SIG-M5 (cell line): ENCODE measurements at places on chromosomes 2 and 18.

DNA sequence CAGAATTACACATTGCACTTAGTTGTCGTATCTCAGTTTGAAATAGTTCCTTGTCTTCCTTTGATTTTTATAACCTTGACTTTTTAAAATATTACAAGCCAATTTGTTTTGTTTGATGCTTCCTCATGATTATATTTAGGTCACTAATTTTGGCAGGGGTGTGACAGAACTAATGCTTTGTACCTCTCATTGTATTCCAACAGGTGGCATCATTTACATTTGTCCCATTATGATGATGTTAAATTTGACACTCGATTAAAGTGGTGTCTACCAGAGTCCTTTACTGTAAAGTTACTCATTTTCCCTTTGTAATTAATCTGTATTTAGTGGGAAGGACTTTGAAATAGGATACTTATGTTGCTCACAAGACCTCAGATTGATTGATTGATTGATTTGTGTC, 21.5 kb upstream of the MFSD2B start:
- no peak for DNase-seq

DNA sequence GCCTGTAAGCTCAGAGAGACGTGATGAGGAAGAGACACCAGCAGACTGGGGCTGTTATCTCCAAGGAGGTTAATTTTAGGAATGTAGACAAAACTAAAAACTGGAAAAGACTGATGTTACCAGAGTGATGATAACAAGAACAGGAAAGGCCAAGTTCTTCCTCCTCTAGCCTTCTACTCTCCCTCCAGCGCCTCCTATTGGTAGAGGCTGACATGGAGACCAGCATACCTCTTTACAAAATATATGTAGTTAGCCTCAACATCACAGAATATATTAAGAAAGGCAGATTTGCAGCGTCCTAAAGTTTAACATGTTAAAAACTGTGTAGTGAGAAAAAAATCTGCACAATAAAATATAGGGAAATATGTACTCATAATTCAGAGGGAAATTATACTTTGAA, 66.0 kb downstream of the TCF4 start:
- no peak for DNase-seq

GRCh38 chr2:33494155-33494779, 17.8 kb downstream of the RASGRP3 start:
- DNase-seq: no peak

GRCh38 chr2:196839574-196839973, 30.4 kb upstream of the C2orf66 start:
- DNase-seq: no peak

DNA sequence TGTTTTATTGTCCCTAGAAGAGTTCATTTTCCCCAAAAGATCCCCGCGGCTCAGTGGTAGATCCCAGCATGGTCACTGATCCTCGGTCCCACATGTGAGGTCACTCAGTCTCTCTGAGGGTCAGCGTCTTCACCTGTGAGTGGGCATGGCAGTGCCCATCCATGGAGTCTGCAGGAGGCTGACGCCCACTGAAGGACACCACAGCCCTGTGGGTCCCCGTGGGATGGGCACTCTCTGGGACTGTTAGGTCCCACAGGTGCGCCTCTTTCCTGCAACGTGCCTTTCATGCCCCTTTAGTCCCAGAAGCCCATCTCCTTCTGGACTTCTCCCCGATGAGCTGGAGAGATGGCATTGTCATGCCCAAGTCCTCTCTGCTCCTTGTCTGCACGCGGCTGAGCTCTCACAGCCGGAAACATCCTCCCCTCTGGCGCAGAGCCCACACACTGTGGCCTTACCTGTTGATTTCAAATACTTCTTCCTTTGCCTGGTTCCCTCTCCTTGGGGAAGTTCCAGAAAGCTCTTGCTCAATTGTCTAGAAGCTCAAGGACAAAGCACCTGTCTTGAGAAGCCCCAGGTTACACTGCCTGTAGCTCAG, 75.9 kb downstream of the PTGR3 start:
- DNase-seq: no peak

GRCh38 chr2:113180131-113180946, 6.6 kb downstream of the PSD4 start:
- no peak for DNase-seq

DNA sequence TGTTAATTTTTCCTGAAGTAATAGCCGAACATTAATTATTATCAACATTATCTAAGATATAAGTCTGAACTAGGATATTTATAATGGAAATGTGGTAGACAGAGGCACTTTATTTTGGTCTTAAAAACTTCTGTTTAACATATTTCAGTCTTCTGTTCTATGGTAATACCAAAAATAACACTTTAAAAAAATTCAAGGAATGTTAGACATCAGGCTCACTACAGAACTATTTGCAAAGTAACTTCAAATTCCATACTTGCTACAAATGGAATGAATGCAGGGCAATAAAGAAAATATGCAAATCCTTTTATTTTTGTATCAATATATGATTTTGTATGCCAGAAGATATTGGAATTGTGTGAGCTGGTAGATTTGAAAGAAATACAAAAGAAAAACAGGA, 345.5 kb upstream of the DSEL start:
- DNase-seq: no peak

DNA sequence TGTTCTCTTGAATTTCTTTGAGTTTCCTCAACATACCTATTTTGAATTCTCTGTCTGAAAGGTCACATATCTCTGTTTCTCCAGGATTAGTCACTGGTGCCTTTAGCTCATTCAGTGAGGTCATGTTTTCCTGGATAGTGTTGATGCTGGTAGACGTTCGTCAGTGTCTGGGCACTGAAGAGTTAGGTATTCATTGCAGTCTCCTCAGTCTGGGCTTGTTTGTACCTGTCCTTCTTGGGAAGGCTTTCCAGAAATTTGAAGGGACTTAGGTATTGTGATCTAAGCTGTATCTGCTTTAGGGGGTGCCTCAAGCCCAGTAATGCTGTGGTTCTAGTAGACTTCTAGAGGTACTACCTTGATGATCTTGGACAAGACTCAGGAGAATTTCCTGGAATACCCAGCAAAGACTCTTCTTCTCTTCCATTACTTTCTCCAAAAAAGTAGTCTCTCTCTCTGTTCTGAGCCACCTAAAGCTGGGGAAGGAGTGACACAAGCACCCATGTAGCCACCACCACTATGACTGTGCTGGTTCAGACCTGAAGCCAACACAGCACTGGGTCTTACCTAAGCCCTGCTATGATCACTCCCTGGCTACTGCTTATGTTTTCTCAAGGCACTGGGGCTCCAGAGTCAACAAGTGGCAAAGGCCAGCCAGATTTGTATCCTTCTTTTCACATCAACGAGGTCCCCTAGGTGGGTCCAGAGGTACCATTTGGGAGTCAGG, 852.0 kb downstream of the BCL11A start:
- no peak for DNase-seq

GRCh38 chr2:74425523-74425922, 4.0 kb downstream of the WDR54 start:
- DNase-seq: no peak

- no peak for DNase-seq
Observed at GRCh38 chr18:23099621-23100020, 35.7 kb upstream of the CABLES1 start.

GRCh38 chr2:20291106-20291564, 59.5 kb downstream of the PUM2 start:
- no peak for DNase-seq

DNA sequence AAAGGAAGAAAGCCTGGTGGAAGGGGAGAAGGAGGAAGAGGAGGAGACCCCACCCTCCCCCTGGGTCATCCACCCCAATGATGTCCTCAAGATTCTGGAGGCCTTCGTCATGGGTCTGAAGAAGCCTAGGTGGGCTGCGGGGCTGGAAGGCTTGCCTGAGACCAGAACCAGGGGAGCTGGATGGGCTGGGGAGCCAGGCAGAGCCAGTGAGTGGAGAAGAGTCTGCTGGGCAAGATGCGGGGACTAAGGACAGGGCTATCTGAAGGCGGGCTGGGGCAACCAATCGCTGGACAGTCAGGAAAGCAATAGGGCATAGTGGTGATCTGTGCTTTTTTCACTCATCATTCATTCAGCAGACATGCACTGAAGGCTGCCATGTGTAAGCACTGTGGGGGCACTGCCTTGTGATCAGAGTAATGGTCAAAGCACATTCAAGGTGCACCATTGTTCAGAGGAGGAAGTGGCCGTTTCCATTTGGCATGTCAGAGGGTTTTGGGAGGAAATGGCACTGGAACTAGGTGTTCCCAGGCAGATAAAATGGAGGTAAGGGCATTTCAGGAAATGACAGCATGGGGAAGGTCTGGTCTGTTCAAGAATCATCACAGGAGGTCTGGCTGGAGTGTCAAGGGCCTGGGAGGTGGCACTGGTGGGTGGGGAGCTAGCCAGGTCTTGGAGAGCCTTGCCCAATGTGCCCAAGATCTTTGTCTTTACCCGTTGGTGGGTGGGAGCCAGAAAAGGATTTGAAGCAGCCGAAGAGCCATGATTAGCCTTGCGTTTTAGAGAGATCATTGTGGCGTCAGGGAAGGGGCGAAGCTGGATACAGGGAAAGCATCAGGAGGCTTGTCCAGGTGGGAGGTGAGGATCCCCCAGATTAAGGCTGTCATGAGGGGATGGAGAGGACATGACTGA, 24.2 kb downstream of the OTOF start:
- DNase-seq: no peak

GRCh38 chr2:127644066-127645025, 1.6 kb upstream of the GPR17 start:
- no peak for DNase-seq

GRCh38 chr18:60649842-60650536, 277.4 kb upstream of the MC4R start:
- no peak for DNase-seq

- no peak for DNase-seq
Observed at GRCh38 chr18:35949903-35950627, 22.4 kb upstream of the RMP24 start.

- no peak for DNase-seq
Observed at GRCh38 chr2:33320573-33320972, 155.9 kb upstream of the RASGRP3 start.

DNA sequence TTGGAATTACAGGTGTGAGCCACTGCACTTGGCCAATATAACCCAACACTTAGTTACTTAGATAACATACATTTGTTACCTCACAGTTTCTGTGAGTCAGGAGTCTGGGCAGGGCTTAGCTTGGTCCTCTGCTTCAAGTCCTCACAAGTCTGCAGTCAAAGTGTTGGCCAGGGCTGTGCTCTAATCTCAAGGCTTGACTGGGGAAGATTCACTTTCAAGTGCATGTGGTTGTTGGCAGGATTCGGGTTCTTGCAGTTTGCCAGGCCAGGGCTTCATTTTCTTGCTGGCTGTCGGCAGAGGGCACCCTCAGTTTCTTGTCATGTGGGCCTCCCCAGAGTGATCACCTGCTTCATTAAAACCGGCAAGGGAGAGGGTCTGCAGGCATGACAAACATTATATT, 103.7 kb downstream of the SLC4A3 start:
- DNase-seq: no peak

DNA sequence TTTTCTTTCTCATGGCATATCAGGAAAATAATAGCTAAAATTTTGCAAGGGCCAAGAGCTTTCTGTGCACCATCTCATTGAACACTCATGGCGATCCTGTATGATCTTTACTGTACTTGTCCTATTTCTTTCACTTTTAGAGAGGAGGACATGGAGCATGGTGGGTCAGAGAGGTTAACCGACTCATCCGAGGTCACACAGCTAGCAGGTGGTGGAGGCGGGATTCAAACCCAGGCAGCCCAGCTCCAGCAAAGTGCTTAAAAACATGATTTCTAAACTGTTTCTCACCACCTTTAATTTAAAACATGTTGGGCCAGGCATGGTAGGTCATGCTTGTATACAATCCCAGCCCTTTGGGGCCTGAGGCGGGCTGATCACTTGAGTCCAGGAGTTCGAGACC, 6.4 kb downstream of the NGEF start:
- no peak for DNase-seq

- DNase-seq: no peak
Observed at GRCh38 chr18:22456547-22456946, 38.8 kb upstream of the CTAGE1 start.
